A673 (cell line): ENCODE measurements at places on chromosomes 11 and 22. TPM values are rescaled to one million over a fixed set of nuclear protein-coding genes. Genes with fewer than 3 reads are reported as not detected.

WNT11 gene
- total RNA-seq, result 0.94 and 1.2 TPM in 2 replicates

UBQLN3 gene
- not detected in 2 replicates for total RNA-seq

GRCh38 chr22:30892731-30893221 is 75.8 kb downstream of the MORC2 start:
- no peak for DNase-seq

DNA sequence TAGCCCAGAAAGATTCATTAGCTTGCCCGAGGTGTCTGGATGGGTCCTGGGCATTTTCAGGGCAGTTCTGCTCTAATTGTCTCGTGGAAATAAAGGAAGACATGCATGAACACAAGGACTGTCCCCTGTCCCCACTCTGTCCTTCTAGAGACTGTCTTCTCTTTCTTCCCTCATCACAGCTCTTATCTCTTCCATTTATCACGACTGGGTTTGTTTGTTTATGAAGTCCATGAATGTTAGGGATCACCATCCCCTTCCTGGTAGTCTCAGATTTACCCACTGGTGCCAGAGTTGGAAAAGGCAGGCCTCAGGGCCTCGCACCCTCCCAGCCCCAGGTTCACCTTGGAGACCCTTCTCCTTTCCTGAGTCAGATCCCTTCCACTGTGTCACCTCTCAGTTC is 134.8 kb downstream of the PARVA start:
- no peak for DNase-seq

- DNase-seq, result peak; percentile 83
Observed at GRCh38 chr22:44080936-44081861, 57.1 kb downstream of the PARVB start.

GRCh38 chr22:48955351-48956311 is 872.0 kb downstream of the BRD1 start:
- DNase-seq, result no peak

DNA sequence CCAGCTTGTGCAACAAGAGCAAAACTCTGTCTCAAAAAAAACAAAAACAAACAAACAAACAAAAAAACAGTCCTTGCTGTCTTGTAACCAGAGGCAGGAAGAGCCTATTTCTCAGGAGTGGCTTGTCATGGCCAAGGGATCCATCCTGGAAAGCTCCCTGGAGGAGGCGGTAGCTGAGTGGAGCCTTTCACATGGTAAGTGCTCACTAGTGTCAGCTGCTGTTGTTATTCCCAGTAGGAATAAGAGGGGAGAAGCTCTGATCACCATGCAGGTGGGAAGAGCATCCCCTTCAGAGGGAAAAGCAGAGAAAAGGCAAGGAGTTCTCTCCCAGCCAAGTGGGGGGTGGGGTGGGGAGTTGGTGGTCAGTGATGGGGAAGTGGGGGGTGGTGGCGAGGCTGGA is 54.6 kb upstream of the WNT7B start:
- no peak for DNase-seq

DNA sequence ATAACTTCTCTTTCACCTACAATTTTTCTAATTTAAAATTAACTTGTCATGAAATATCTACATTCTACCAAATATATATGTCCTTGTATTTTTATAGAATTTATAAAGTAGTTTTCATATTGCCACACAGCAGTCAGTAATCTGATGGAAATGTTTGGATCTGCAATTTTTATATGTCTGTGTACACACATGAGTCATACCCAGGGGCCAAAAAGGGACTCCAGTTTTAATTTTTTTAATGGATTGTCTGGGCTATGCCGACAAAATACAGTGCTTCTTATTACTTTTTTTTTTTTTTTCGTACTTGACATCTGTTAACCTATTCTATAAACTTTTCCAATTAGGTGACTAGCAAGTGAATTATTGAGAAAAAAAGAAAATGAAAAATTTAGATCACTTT is 6.3 kb downstream of the GUCY1A2 start:
- peak; percentile 23 for DNase-seq

DNA sequence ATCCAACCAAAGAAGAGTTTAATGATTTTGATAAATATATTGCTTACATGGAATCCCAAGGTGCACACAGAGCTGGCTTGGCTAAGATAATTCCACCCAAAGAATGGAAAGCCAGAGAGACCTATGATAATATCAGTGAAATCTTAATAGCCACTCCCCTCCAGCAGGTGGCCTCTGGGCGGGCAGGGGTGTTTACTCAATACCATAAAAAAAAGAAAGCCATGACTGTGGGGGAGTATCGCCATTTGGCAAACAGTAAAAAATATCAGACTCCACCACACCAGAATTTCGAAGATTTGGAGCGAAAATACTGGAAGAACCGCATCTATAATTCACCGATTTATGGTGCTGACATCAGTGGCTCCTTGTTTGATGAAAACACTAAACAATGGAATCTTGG is 23.9 kb downstream of the KDM4D start:
- no peak for DNase-seq

GRCh38 chr11:78078218-78079167 is 1.2 kb downstream of the NDUFC2 start:
- DNase-seq, result no peak

GRCh38 chr22:44684506-44685383 is 17.3 kb upstream of the PRR5 start:
- DNase-seq, result peak; percentile 89

GRCh38 chr11:14892036-14892556 is at the start of gene CYP2R1:
Gene CYP2R1, minus strand, starts transcription at chr11:14892231. Its CDS starts 26 bp downstream, at chr11:14892205.
- DNase-seq, result peak; percentile 96

- no peak for DNase-seq
Observed at GRCh38 chr11:119739021-119739703, 10.2 kb upstream of the NECTIN1 start.
